ENCODE measurements at places on chromosomes 7 and 10. TPM values are rescaled to one million over a fixed set of nuclear protein-coding genes. Genes with fewer than 3 reads are reported as not detected.

The DPCD gene
- 23.0 TPM for total RNA-seq

The FAM13C gene
- total RNA-seq = 6.8 TPM

The MYPN gene
- not detected for total RNA-seq

The SHTN1 gene
- total RNA-seq = 38.6 TPM

The KCNIP2 gene
- 6.8 TPM for total RNA-seq

The IFIT2 gene
- 2.3 TPM for total RNA-seq

The NEBL gene
- 13.7 TPM for total RNA-seq

The ARHGAP22 gene
- total RNA-seq = 2.9 TPM

The WASHC2A gene
- total RNA-seq = 41.1 TPM

The KCNH2 gene
- total RNA-seq = 11.2 TPM

The NKX1-2 gene
- not detected for total RNA-seq

The WNT8B gene
- 0.60 TPM for total RNA-seq

The HABP2 gene
- not detected for total RNA-seq

The HOXA9 gene
- 13.2 TPM for total RNA-seq

The NPY4R2 gene
- 0.14 TPM for total RNA-seq

The GFRA1 gene
- total RNA-seq = 38.7 TPM

The NAPEPLD gene
- total RNA-seq = 17.0 TPM

The PIK3CG gene
- 0.09 TPM for total RNA-seq

The MBL2 gene
- not detected for total RNA-seq

The RADIL gene
- total RNA-seq = 4.0 TPM

The BAMBI gene
- total RNA-seq = 219 TPM

The ADIRF gene
- not detected for total RNA-seq

The ICA1 gene
- 6.8 TPM for total RNA-seq

The AGBL3 gene
- 3.7 TPM for total RNA-seq

The RSPH10B gene
- 0.54 TPM for total RNA-seq

The AOAH gene
- 0.40 TPM for total RNA-seq

The MYOF gene
- total RNA-seq = 56.0 TPM

The RPEL1 gene
- total RNA-seq = not detected

The ACHE gene
- total RNA-seq = 9.2 TPM

The MINPP1 gene
- total RNA-seq = 23.2 TPM

The MMP21 gene
- 0.23 TPM for total RNA-seq

The LIPM gene
- not detected for total RNA-seq

The PPRC1 gene
- 62.6 TPM for total RNA-seq

The SLC13A1 gene
- not detected for total RNA-seq

The TMEM213 gene
- total RNA-seq = not detected

The PTF1A gene
- not detected for total RNA-seq

The CYP3A4 gene
- total RNA-seq = not detected

The HMX3 gene
- not detected for total RNA-seq

The CTAGE6 gene
- total RNA-seq = 0.36 TPM

The NMT2 gene
- total RNA-seq = 20.0 TPM

The PRKG1 gene
- total RNA-seq = 37.0 TPM

The GRB10 gene
- 59.2 TPM for total RNA-seq

The PNLIP gene
- not detected for total RNA-seq

The CYP3A7 gene
- total RNA-seq = not detected

The DKK1 gene
- total RNA-seq = 12.7 TPM

The SLIT1 gene
- total RNA-seq = 0.40 TPM

The PARD3 gene
- 73.4 TPM for total RNA-seq

The CTNNA3 gene
- 14.2 TPM for total RNA-seq

The GNGT1 gene
- not detected for total RNA-seq

The KCNMA1 gene
- total RNA-seq = 44.0 TPM

The CCZ1B gene
- 64.1 TPM for total RNA-seq

The ZDHHC4 gene
- 67.9 TPM for total RNA-seq

The SUN3 gene
- total RNA-seq = not detected

The NOM1 gene
- total RNA-seq = 29.1 TPM

The EIF3A gene
- total RNA-seq = 145 TPM

The TSPAN12 gene
- total RNA-seq = 7.4 TPM

The TLL2 gene
- total RNA-seq = 1.4 TPM

The ZNF727 gene
- total RNA-seq = not detected

The CAMK1D gene
- 6.2 TPM for total RNA-seq
